ENCODE measurements at places on chromosomes 12 and 14.

DNA sequence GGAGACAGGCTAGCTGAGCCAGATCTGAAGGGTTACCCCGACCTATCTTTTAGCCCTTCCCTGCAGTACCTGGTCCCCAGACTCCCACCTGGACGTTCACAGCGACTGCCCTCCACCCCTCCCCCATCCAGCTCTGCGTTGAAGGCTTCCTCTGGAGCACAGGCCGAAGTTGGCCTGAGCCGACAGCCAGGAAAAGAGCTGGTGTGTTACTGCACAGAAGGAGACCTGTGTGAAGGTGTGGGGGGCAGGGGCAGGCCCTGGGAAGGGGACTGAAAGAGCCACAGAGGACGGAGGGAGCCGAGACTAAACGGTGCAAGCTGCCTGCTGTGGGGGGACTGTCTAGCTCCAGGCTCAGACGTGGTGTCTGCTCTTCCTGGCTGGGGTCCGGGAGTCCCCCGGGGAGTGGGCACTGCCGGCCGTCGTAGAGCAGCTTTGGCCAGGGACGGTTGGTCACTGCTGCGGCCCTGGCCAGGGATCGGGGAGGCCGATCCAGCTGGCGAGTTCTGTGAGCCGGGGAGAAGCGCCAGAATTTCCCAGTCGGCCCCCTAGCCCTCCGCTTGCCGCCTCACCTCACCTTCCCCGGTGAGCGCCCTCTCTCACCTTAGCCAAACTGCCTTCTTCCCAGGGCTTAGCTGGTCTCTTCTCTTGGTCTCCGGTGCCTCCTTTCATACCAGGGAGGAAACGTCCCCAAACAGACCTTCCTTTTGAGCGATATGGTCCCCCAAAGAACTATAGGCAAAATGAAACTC is 899 bp upstream of the COL2A1 start:
- no peak for DNase-seq

DNA sequence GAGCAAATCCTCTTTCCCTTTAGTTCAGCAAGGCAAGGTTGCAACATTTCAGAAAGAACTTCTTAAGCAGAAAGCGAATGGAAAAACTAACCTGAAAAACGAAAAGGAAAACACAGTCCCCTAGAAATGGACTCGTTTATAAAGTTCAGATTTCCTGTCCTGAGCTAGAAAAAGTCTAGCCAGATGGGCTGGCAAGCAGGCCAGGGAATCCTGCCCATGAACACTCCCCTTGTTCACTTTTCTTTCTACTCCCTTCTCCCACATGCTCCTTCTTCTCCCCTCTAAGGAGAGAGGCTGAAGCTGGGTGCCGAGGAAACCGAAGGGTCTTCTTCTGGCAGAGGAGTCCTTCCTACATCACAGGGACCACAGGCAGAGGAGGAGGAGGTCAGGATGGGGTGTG is 27.1 kb downstream of the LTBP2 start:
- DNase-seq = no peak

DNA sequence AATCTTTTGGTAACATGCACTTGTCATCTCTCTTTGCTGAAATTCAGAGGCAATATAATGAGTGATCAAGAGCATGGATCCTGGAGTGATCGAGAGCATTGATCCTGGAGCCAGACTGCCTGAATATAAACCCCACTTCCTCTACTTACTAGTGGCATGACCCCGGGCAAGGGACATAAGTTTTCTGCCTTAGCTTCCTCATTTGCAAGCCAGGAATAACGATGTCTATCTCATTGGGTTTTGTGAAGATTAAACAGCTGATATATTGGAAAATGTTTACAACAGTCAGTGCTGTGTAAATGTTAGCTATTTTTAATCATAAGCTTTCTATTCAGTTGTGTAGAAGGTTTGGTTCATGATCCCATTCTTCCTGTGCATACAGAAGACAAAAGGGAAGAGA is 2.4 kb upstream of the CSRNP2 start:
- no peak for DNase-seq

DNA sequence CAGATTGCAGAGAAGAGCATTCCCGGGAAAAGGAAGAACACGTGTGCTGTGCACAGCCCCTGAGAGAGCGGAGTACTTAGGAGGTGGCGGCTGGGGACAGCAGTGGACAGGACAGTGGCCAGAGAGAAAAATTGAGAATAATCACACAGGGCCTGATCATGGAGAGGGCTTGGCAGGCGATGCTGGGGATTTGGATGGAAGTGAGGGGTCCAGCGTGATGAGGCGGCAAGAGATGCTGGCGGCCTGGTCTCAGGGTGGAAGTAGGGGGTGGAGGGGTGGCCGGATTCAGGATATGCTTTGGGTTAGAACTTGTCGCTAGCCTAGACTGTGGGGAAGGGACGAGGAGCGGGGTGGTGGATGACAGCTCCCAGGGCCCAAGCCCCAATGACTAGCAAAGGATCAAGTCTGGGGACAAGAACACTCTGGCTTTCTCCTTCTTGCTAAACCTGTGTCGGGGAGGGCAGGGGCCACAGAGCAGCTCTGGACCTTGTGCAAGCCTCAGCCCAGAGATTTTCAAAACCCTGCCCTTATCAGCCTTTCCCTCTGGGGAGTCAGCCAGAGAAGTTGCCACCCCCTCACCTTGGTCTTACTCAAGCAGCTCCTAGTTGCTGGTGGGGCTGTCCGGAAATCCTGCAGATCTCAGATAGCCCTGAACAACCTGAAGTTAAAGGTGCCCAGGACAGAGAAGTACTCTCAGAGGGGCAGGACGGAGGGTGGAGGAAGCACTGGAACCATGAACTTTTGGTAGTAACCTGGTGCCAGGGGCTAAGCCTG is 1.3 kb downstream of the HVCN1 start:
- DNase-seq = no peak

DNA sequence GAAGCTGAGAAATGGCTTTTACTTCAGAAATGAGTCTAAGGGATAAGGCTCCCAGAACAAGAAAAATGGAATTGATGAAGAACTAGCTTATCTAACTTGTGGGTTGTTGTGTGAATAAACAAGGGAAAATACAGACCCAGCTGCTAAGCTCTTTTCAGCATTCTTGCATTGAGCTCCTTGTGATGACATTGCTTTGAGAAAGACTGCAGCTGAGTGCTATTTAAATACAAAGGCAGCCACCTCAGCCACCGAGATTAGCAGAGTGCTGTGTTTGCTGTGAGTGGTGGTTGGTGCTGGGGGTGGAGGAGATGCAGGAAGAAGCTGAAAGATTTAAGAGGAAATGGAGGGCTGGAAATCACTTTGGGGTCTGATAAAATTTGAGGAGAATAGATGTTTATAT is 396.0 kb upstream of the PRICKLE1 start:
- no peak for DNase-seq

GRCh38 chr14:65461730-65462129 is 49.2 kb downstream of the FUT8 start:
- no peak for DNase-seq

DNA sequence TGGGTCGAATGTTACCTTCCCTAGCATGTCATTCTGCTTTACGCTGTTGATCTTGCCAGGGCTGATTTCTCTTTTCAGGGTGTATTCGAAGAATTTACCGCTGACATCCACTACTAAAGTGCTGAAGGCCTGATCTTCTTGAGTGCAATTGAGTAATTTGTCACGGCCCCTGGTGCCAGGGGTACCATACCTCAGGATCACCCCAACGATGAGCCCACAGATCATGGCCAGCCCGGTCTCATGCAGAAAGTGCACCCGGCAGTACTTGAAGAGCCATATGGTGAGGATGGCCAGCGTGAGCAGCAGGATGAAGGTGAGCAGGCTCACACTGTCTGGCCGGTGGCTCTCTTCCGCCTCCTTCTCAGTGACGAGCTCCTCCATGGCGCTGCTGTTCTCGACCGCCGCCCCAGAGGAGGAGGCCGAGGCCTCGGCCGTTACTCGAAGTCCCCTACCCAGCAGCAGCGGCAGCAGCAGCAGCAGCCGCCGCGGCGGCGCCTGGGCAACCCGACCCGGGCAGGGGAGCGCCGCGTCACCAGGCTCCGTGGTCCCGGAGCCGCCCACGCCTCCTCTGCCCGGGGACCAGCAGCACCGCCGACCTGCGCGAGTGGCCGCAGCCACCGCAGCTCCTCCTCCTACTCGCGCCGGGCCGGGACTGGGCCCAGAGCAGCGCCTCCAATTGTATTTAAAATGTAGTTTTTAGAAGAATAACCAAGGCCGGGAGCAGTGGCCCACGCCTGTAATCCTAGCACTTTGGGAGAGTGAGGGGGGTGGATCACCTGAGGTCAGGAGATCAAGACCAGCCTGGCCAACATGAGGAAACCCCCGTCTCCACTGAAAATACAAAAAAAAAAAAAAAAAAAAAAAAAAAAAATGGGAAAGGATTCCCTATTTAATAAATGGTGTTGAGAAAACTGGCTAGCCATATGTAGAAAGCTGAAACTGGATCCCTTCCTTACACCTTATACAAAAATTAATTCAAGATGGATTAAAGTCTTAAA is 58.5 kb upstream of the TMPO start:
- no peak for DNase-seq
